ENCODE measurements at places on chromosomes 11 and 22.

DNA sequence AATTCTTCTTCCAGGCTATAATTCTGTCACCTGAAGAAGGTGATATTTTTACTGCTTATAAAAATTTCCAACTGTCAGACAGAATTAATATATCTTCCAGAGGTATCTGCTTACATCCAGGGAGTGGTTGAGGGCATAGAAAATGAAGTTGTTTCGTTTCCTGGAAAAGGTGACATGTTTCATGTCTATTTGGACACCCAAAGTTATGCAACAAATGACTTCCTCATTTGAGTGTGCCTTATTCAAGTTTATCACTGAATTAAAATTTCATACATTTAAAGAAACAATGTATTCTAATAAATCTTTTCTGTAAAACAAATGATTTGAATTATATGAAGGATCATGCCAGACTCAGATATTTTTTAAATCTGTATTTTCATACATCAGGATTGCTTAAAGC is 8.5 kb upstream of the GRAMD1B start:
- no peak for DNase-seq

GRCh38 chr11:117809236-117810055 is 12.4 kb upstream of the DSCAML1 start:
- no peak for DNase-seq

- DNase-seq: no peak
Observed at GRCh38 chr11:122076512-122077120, 39.4 kb downstream of the BLID start.

DNA sequence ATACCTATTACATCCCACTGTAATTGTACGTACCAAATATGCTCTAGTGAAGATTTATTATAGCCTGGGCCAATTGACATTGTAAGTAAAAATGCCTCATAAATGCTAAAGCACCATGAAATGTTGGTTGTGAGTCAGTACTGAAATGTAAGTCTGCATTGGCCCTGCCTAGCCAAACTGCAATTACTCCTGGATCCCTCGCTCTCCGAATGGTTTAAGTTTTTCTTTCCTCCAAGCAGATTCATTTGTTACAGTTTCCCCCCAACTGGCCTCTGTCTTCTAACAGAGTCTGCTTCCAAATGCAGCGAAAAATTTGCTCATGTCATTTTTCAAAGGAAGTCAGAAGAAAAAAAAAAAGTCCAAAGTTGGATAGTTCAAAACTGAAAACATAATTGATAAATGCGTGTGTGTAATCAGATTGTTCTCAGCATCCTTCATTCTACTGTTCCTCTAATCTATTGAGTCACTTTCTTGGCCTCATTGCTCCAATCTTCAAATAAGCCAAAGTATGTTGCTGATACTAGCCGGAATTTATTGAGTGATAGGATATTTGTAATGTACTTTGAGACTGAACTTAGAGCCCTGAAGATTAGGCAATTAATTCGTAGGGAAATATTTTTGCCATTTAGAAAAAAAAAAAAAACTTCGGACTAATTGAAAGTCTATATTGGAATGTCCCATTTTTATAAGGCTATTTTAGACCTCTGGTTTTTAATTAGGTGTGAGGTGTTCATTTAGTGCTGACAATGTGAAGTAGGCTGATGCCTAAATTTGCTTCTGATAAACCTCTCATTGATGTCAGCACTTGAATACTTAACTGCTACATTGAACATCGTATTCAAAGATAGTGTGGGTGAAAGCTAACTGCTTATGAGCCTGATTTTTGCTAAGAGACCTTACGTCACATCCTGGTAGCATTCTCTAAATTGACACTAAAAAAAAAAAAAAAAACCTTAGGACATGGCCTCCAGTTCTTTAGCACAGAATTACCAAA is 93.4 kb downstream of the WT1 start:
- no peak for DNase-seq

GRCh38 chr22:36328635-36329253 is 59.0 kb downstream of the MYH9 start:
- no peak for DNase-seq
